EH (cell line): ENCODE measurements at places on chromosomes 6 and 20.

- DNase-seq: no peak
These were observed 345.2 kb upstream of the RGS17 start for GRCh38 chr6:153476243-153476642.

DNA sequence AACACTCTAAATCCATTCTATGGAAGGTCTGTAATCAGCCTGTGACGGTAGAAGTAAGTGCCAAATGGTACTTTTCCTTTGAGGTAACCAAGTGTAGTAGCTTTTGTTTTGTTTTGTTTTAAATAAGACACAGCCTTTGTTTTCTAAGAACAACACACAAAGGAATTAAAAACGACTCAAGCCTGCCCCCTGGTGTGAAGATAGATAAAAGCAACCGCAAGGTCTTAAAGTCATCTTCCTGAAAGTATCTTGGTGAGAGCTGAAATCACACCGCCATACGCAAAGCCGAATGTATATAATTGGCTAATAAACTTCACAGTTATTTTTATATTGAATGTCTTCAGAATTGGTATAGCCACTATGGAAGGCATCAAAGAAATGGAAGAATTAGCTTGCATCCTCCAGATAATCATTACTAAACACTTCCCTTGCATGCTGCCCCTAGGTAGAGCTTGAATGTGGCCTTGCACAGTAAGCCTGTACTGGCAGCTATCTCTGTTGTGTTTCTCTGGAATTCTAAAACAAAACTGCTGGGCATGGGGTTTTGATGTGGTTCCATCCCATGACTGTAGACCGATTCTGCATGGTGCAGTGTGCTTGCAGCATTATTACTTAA is 95.6 kb downstream of the LAMP5 start:
- DNase-seq: peak; percentile 68

DNA sequence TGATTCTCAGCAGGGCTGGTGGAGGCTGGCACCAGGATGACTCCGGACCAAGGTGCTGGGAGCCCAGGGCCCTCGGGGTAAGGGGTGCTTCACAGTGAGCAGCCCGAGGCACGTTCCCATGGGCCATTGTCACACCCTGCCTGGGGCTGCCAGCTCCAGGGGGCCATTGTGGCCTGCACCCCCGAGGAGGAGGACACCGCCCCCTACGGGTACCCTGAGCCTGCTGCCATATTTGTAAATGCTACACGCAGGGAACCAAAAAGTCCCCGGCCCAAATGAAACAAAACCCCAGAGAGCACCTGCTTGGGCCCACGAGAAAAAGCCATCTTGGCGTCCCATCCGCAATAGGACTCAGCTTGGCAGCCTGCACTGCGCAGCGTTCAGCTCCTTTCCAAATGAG is 64.7 kb upstream of the GATA5 start:
- no peak for DNase-seq

- no peak for DNase-seq
These were observed 567.6 kb upstream of the MMS22L start for GRCh38 chr6:97850458-97851212.

DNA sequence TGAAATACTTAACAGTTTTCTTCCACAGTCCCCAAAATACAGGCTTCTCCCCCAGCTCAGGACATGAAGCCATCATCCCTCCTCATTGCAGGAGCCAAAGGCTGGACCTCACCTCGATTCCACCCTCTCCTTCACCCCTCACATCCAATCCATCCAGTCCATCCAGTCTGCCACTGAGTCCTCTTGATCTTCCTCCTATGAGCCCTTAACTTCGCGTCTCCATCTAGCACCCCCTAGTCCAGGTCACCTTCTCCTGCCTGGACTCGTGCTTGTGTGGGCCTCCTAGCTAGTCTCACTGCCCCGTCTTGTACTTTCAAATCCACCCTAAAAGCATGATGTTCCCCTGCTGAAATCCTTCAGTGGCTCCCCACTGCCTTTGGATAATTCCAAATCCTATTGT is 3.3 kb downstream of the TRIB3 start:
- no peak for DNase-seq

GRCh38 chr20:58697867-58698703 is 5.5 kb downstream of the NPEPL1 start:
- DNase-seq: no peak

DNA sequence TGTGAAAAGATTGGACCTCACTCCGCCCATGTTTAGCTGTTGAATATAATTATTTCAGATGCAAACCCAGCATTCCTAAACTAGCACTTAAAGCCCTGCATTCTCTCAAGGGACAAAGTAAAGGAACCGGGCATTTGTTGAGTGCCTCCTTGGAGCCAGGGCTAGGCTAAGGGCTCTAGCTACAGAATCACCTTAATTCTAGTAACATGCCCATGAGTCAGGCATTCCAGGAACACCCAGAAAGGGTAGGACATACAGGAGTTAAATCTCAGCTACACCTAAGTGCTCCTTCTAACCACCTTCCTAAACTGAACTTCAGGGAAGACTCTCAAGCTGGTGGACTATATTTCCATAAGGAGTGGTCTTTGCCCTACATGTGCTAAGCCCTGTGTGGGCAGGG is 89.4 kb downstream of the SLC24A3 start:
- no peak for DNase-seq

GRCh38 chr6:53573299-53573698 is 28.4 kb upstream of the GCLC start:
- no peak for DNase-seq

- DNase-seq: no peak
These were observed 93.7 kb downstream of the CDH26 start for GRCh38 chr20:60051911-60052310.

GRCh38 chr6:104229057-104229456 is 630.7 kb downstream of the HACE1 start:
- DNase-seq: no peak
